Ureter (tissue), 1 donor: ENCODE measurements at places on chromosomes 2 and 18. TPM values are rescaled to one million over a fixed set of nuclear protein-coding genes. Genes with fewer than 3 reads are reported as not detected.

DNA sequence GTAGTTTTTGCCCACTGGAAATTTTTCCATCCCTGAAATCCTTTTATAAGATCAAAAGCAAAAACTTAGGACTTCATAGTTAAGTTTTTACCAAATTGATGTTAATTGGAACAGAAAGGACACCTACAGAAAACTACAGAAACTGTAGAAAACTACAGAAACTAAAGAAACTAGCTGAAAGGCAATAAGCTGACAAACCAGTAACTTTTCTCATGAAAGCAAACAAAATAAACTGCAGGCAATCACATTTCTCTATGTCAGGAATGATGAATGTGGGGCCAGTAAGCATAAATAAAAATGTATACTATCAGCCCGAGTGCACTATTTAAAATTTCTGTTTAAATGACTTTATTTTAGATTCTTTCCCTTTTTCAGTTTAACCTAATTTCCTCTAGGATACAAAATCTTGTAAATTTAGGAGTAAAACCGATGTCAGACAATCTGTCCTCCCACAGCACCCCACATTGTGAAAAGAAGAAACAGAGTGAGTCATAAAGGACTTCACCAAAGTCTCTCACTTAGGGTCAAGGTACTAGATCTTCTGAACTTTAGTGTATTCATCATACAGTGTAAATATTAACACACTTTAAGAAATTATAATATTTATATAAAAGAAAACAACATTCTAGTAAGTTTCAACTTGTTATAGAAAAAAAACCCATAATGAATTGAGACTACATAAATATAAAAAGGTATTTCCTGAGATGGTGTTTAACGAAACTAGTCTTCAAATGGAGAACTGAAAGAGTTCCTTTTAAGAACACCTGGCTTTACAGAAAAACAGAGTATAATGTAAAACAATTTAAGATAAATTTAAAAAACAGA is 46.6 kb downstream of the USP40 start:
- no peak for DNase-seq

DNA sequence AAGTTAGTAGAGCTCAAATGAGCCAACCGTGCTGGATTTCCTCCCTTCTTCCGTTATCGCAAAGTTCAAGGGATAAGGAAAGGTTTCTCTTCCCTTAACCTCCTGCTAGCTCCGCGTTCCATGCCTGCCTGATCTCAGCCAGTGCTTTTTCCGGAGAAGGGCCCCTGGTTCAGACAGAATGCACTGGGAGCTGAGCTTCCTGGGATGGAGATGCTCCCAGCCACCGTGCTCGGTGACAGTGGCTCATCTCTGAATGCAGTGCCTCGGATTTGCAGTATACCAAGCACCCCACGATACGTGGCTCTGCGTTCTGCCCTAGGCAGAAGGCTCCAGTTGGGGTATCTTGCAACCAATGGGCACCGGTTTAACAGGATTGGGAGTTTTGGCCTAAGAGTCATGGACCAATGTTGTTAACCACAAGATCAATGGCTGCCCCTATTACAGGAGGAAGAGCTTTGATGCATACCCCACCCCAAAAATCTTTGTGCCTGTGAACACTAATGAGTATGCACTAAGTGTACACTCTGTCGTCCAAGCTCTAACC is 876 bp downstream of the CNTNAP5 start:
- DNase-seq, result no peak

IRS1 gene
- 40.0 TPM for total RNA-seq

- DNase-seq, result peak; percentile 28
Observed at GRCh38 chr2:240637116-240637900, 12.0 kb downstream of the GPR35 start.

DNA sequence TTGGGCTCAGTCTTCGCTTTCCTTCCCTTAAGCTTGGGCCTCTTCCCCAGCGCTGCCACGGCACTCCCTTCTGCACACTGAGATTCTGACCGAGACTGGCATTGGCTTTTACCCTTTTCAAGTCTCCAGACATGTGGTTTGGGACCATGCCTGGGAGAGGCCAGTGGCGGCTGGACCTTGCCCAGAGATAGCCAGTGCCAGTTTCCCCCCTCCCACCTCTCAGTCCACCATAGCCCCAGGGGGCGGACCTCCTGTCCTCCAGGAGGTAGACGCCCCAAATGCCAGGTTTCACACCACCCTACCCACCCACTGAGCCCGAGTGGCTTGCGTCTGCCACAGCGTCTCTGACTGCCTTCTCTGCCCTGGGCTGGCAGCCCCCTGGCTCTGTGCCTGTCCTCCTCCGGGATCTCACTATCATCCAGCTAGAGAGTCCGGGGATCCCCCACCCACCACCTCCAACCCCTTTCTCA is 47.7 kb downstream of the INPP5D start:
- DNase-seq, result no peak

GRCh38 chr2:12928197-12928774 is 211.6 kb downstream of the TRIB2 start:
- DNase-seq, result no peak

DOK6 gene
- 4.9 TPM for total RNA-seq

MLPH gene
- total RNA-seq, result 236 TPM

DOCK10 gene
- 9.6 TPM for total RNA-seq

DNA sequence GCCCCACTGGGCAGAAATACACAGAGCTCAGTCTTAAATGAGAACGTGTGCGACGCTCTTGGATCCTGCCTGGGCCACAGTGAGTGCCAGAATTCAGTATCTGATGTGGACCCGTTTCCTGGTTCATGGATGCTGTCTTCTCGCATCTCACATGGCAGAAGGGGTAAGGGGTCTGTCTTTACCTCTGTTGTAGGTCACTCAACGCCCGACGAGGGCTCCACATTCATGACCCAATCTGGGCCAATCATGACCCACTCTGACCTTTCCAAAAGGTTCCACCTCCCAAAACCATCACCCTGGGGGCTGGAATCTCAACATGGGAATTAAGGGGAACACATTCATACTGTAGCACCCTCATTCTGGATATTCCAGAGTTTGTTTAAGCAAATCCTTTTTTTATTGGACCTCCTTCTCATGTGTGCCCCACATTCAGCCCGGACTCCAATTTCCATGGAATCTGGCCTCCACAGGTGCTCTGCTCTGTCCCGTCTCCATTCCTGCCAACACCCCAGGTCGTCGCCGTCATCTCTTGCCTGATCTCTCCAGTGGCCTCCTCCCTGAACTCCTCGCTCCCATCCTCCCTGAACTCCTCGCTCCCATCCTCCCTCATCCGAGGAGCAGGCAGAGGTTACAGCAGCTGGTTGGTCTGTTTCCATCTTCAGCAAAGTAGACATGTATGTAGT is 78.9 kb upstream of the OTOS start:
- DNase-seq, result peak; percentile 34

DNA sequence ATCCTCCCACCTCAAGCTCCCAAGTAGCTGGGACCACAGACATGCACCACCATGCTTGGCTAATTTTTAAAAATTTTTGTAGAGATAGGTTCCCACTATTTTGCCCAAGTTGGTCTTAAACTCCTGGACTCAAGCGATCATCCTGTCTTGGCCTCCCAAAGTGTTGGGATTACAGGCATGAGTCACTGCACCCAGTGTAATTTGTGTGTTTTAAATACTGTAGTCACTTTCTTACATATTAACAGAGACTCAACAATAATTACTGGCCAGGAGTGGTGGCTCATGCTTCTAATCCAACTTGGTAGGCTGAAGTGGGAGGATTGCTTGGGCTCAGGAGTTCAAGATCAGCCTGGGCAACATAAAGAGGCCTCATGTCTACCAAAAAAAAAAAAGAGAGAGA is 293.0 kb downstream of the RDH14 start:
- DNase-seq, result no peak

GRCh38 chr2:22692746-22693145 is 692.2 kb upstream of the KLHL29 start:
- no peak for DNase-seq

GRCh38 chr2:188282907-188283306 is 8.8 kb upstream of the GULP1 start:
- no peak for DNase-seq

DNA sequence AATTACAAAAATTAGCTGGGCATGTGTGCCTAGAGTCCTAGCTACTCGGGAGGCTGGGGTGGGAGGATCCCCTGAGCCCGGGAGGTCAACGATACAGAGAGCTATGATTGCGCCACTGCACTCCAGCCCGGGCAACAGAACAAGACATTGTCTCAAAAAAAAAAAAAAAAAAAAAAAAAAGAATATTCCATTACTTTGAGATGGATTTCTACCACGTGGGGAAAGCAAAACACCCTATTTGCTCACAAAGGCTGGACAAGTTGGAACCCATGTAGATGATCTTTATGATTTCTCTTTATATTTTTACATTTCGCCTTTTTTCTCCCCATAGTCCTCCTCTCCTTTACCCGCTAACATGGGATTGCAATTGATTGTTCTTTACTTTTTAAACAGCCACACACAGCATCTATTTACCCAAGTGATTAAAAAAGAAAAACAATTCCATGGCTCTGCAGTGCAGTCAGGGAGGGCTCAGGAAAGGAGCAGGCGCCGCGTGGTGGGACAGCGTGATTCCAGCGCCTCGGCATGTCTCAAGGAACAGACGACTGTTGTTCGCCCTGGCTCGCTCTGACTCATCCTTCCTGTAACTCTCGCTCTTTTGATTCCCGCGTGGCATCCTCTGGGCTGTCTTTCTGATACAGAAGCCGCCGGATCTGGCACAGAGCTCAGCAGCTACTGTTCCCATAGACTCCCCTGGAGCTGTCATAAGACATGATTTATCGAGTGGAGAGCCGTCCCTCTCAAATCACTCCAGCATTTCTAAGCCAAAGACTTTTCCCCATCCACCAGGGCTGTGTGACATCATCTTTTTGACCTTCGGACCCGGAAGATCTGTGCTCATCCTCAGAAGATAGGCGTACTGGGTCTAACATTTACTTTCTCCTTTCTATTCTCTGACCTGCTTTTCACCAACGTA is 230.4 kb upstream of the AGAP1 start:
- DNase-seq, result peak; percentile 65

CCDC68 gene
- 16.5 TPM for total RNA-seq

GRCh38 chr2:68302281-68302875 is 17.4 kb downstream of the CNRIP1 start:
- DNase-seq, result no peak

C2orf15 gene
- total RNA-seq, result 4.9 TPM

DNA sequence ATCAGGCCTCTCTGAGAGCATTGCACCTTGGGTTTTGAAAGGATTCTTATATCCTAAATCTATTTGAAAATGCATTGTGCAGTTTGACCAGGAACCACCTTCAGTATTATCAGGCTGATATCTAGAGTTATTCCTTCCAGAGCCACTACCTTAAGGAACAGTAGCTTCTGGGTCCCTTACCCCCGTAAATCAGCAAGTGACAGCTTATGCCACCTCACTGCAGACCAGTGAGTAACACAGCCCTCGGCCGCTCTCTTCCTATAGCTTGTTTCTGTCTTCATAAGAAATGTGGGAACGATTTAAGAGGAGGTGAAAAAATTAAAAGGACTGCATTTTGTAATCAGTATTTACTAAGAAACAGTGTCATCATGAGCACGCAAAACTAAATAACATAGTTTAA is 584.2 kb downstream of the GALR1 start:
- no peak for DNase-seq

DNA sequence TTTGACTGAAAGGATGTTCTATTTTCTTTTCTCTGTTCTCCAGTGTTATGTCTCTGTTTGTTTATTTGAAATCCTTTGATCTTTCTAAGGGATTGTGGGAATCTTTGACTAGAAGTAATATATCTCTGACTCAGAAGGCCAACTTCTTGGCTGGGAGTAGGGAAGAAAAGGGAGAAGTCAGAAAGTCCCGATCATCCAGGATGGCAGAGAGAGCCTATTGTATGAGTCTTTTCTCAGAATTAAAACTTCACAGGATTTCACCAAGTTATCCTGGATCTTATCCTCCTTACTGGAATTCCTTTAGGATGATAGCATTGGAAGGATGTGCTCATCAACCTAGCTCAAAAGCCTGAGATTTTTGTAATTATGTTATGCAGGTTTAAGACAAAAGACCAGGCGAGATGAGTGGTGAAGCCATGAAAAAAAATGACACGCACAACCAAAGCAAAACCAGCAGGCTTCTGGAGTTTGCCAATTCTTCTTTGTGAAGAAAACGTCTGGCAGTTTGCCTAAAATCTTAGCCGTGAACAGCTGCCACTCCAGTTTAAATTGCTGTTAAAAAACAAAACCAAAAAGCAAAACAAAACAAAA is 383.6 kb upstream of the SMIM21 start:
- no peak for DNase-seq

COLEC11 gene
- 2.4 TPM for total RNA-seq

- no peak for DNase-seq
Observed at GRCh38 chr2:168482952-168483831, 27.1 kb downstream of the CERS6 start.

DNA sequence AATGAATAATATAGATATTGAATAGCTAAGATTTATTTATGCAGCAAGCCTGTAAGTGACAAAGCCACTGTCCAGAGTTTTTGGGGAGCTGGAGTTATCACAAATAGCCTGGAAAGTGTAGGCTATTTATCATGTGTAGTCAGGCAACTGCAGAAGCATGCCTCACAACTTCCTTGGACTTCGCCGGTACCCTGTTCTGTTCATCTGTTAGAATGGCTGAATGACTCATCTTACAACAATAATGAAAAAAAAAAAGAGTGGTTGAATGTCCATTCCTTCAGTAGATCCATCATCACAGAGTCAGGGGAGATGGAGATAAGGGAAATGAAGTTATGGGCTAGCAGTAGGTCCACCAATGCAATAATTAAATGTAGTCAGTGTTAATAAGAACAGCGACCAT is 24.0 kb upstream of the ATP5MC3 start:
- DNase-seq, result no peak

- DNase-seq, result peak; percentile 57
Observed at GRCh38 chr2:146927080-146927711, 917.6 kb upstream of the ACVR2A start.

SIGLEC15 gene
- total RNA-seq, result 8.4 TPM

- no peak for DNase-seq
Observed at GRCh38 chr2:85909005-85909404, 20.2 kb upstream of the ST3GAL5 start.

DNA sequence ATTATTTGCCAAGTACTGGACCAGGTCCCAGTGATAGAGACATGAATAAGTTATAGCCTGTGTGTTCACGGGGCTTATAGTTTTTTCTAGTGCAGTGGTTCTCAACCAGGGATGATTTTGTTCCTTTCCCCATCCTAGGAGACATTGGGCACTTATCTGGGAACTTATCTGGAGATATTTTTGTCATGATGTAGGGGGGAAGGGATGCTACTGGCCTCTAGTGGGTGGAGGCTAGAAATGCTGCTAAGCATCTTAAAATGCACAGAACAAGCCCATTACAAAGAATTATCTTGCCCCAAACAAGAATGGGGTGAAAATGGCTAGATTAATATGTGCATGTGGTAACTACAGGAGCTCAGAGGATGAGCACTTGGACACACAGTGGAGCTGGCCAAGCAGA is 75.2 kb downstream of the KLHL29 start:
- no peak for DNase-seq

ANKRD53 gene
- 1.8 TPM for total RNA-seq
